ENCODE measurements at places on chromosomes 3 and 15.
A peak's percentile ranks its signal among the peaks of the same experiment; 100 is the strongest.

DNA sequence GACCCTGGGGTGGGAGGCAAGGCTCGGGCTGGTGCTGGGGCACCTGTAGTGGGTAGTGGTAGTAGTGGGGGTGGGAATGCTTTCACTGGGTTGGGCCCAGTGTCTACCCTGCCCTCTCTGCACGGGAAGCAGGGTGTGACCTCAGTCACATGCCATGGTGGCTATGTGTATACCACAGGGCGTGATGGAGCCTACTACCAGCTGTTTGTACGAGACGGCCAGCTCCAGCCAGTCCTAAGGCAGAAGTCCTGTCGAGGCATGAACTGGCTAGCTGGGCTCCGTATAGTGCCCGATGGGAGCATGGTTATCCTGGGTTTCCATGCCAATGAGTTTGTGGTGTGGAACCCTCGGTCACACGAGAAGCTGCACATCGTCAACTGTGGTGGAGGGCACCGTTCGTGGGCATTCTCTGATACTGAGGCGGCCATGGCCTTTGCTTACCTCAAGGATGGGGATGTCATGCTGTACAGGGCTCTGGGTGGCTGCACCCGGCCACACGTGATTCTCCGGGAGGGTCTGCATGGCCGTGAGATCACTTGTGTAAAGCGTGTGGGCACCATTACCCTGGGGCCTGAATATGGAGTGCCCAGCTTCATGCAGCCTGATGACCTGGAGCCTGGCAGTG lies 5.2 kb downstream of the DALRD3 start:
- no peak for DNase-seq

GRCh38 chr15:39631357-39631756 lies 50.5 kb downstream of the THBS1 start:
- no peak for DNase-seq

DNA sequence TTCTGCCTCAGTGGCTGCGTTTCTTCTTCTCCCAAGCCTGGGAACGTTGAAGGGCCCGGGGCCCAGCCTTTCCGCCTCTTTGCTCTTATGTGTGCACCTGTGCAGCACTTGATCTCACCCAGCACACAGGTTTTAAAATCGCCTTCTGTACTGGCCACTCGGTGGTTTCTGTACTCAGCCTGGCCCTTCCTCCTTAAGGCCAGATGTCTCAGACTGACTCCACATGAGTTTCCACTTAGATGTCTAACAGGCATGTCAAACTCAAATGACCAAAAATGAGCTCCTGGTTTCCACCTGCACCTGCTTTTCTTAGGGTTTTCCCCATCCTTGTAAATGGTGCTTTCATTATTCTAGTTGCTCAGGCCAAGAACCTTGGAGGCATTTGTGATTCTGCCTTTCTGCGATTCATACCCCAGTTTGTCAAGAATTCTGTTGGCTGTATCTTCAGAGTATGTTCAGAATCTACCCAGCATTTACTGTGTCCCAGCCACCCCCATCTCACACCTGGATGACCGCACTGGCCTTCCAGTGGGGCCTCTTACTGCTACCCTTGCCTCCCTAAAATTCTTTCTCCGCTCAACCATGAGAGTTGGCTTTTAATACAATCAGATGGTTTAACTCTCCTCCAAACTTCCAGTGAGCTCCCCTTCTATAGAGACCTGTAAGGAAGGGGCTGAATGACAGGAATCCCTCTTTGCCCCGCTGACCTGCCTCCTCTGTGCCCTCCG lies 2.2 kb upstream of the TRAK1 start:
- DNase-seq = no peak

- DNase-seq = no peak
Observed at GRCh38 chr3:22439626-22440025, 688.6 kb upstream of the ZNF385D start.

DNA sequence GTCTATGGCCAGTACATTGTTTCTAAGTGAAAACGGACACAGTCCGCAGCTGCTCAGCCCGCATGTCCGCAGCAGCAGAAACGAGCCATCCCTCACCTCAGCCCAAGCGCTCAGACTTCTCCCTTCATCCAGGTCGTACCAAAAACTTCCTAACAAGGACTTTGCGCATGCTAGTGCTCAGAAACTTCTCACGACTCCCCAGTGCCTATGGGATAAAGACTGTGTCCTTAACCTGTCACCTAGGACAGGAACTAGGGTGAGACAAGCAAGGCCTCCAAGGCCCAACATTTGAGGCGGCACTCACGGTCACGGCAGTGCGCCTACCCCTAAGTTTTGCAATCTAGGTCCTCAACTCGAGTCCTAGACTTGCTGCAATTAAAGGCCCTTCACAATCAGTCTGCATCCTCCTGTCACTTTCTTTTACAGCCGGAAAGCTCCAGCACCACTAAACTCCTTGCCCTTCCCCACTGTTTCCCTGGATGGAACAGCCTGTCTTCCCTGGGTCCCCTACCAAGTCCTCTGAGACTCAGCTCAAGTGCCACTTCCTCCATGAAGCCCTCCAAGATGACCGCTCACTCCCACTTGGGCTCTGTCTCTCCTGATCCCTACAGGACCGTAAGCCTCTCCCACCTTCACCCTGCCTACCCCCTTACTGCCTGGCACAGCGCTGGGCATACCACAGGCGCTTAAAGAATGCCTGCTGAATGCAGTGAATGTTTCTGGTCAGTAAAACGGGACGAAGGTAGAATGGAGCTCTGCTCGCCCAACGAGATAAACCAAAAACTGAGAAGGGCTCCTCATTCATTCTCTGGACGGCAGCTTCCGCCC lies 1.2 kb downstream of the CLN6 start:
- DNase-seq = no peak

DNA sequence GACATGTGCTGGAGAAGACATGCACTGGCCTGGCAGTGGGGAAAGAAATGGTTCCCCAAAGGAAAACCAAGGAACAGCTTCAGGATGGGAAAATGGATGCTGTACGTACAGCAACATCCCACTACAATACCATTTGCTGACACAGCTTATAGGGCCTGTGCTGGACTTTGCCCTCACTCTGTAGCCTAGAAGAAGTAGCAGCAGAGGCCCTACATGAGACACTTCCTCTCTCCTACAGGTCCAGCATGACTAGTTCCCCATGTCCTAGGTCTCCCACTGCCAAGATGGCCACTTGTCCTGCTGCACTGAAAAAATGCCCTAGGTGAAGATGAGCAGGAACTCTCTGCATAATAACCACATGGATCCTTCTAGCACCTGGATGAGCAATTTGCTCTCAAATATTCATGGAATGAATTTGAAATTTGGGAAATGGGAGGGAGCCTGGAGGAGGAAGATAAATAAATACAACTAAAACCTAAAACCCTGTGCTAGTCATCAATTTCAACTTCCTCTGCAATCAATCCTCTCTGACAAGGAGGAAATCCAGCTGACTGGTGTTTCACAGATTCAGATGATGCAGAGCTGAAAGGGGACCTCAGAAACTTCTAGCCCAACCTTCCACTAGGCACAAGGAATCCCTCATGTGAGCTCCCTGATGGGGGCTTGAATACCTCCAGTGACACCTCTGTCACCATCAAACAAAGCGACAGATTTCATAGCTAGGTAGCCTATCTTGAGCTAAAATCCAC lies 514.3 kb upstream of the PPP2R3A start:
- DNase-seq = no peak

DNA sequence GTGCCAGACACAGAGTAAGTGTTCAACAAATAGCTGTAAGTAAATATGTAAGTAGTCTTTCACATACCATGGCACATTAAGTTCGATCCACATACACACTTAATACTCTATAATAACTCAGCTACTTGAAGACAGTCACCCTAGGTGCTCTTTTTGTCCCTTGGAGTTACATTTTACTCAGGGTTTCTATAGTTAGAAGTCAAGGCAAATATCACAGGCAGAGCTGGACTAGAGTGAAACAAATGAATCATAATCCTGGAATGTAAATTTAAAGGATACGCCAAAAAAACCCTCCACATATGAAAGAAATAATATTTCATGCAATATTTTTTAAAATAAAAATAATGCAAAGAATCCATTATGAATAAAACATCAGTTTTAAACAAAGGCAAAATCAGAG lies 461.8 kb downstream of the MAGI1 start:
- no peak for DNase-seq

- no peak for DNase-seq
Observed at GRCh38 chr3:85790445-85791030, 831.7 kb downstream of the CADM2 start.

DNA sequence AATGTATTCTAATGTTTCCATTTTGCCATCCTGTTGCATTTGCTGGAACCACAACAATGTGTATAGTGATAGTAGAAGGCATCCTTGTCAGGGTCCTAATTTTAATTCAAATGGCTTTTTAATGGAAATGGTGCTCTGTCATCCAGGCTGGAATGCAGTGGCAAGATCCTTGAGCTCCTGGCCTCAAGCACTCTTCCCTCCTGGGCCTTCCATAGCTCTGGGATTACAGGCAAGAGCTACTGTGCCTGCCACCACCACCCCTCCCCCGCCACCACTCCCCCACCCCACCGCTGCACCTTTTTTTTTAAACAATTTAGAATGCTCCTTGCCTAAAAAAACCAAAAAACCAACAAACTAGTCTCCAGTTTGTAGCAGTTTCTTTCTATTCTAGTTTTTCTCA lies 15.2 kb upstream of the IQCF6 start:
- no peak for DNase-seq

GRCh38 chr3:4850928-4851265 lies 128.3 kb upstream of the BHLHE40 start:
- no peak for DNase-seq

DNA sequence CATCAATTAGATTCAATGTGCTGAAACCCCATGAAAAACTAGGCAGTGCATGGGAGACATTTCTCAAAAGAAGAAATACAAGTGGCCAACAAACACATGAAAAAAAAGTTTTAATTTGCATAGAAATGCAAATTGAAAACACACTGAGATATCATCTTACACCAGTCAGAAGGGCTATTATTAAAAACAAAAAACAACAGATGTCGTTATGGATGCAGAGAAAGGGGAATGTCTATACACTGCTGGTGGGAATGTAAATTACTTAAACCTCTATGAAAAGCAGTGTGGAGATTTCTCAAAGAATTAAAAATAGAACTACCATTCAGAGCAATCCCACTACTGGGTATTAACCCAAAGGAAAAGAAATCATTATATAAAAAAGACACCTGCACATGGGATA lies 98.7 kb downstream of the CCNL1 start:
- DNase-seq = no peak

DNA sequence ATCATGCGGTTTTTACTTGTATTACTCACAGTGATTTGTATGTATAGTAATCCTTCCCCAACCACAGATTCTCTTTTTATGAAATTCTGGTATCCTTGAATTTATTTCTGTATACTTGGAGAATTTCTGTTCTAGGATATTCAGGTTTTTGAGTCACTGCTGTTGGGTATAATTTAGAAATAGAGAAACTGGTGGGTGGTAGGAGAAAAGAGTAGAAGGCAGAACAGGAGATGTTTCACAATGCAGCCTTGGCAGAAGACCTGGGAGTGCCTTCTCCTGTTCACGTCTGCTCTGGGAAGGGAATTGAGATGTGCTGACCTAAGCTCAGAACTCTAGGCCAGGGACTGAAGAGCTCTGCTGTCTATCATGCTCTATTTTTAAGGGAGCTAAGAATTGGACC lies 193.6 kb downstream of the EPHB1 start:
- DNase-seq = no peak

GRCh38 chr3:59049671-59050331 lies at the start of gene CFAP20DC:
TSS of gene CFAP20DC (minus strand) at chr3:59050025. CDS start at chr3:59049631, 394 bp downstream.
- peak; percentile 96 for DNase-seq

- DNase-seq = no peak
Observed at GRCh38 chr3:185150561-185150960, 2.3 kb downstream of the C3orf70 start.

DNA sequence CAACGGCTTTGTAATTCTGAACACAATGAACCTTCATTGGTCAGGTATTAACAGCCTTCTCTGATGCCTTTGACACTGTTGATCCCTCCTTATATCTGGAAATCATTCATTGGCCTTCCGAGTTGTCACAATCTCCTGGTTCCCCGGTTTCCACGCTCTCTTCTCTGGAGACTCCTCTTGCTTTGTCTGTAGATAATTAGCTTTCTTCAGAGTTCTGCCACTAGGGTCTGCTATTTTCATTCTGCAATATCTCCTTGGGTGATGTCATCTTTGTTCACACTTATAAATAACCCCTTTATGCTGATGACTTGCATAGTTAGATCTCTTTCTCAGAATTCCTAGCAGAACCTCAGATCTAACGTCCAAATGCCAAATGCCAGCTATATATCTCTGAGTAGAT lies 583.8 kb upstream of the ZNF717 start:
- no peak for DNase-seq

GRCh38 chr3:107085261-107085660 lies 292.0 kb upstream of the CCDC54 start:
- no peak for DNase-seq

GRCh38 chr3:131903988-131904415 lies 130.8 kb downstream of the CPNE4 start:
- DNase-seq = no peak

All from right hindlimb (tissue), 1 donor.